ENCODE measurements at places on chromosomes 2 and 18.

GRCh38 chr2:144675731-144676130 lies 155.8 kb upstream of the ZEB2 start:
- DNase-seq: no peak

DNA sequence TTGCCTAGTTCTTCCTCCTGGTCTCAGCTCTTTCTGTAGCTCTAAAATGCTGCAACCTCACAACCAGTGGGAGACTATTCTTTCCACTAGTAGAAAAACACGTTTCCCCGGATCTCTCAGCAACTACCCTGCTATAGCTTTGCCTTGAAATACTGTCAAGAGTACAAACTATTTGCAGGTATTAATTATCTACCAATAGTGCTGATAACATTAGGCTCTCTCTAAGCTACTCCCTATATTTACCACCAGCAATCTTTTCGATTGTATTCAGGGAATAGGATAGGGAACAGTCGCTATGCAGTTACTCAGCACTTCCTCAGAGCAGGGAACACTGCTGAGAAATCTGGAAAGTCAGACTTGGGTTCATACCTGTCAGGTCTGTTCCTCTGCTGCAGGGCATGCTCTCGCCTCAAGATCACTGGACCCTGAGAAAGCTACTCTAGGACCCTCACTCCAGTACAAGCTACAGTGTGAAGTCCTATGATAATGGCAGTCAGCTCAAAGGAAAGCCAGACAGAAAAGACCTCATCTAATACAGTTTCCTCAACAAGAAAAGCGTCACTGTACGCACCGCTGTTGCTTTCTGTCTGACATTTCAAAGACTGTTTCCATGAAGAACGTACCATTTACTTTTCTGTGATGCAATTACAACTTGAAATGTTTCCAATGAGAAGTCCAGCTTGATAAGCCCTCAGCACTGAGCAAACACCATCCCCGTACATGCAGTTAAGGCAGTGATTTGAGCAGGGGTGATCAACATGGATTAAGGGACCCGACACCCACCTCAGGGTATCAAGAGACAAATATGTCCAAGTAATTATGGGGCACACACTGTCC lies 22.7 kb downstream of the GDF7 start:
- DNase-seq: no peak

DNA sequence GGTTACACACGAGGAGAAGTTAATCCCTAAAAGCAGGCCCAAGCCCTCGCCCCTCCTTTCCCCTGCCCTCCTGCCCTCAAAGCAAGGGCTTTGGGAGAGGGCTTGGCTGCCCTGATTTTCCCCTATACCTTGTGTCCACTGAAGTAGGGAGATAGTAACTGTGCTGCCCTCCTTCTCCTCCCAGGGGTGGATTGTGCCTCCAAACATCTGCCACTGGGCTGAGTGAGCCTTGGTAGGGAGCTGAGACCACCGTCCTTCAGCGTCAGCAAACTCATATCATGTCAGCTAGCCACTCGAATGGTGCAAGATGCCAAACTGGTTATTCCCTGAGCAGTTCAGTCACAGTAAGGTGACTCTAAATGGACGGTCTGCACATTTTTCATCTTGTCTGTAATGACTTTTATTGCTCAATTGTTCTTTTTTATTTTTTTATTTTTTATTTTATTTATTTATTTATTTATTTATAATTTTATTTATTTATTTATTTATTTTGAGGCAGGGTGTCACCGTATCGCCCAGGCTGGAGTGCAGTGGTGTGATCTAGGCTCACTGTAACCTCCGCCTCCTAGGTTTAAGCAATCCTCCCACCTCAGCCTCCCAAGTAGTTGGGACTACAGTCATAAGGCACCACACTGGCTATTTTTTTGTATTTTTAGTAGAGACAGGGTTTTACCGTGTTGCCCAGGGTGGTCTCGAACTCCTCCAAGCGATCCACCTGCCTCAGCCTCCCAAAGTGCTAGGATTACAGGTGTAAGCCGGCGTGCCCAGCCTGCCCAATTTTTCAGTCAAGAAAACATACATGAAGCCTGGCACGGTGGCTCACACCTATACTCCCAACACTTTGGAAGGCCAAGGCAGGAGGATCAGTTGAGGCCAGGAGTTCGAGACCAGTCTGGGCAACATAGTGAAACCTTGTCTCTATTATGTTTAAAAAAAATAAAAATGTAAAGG lies 8.7 kb downstream of the PCBP1 start:
- no peak for DNase-seq

- DNase-seq: no peak
Observed at GRCh38 chr2:170362871-170363631, 185.1 kb downstream of the MYO3B start.

DNA sequence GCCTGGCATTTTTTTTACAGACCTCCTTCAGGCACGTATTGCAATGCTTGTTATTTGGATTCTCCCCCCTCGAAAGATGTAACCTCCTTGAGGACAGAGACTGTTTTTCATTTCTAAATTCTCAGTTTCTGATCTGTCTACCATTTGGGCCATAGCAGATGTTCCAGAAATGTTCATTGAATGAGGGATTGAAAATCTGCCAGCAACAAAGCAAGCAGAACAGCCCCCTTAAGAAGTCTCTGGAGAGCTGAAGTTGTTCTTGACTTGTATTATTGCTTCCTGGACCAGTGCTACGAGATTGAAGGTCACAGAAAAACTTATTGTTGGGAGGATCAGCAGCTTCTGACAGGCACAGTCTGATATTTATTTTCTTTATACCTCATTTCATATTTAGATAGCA lies 355.5 kb downstream of the EPHA4 start:
- no peak for DNase-seq

- no peak for DNase-seq
Observed at GRCh38 chr2:195038153-195038552, 618.9 kb upstream of the SLC39A10 start.

GRCh38 chr18:79608069-79608468 lies 71.5 kb upstream of the CTDP1 start:
- DNase-seq: no peak

DNA sequence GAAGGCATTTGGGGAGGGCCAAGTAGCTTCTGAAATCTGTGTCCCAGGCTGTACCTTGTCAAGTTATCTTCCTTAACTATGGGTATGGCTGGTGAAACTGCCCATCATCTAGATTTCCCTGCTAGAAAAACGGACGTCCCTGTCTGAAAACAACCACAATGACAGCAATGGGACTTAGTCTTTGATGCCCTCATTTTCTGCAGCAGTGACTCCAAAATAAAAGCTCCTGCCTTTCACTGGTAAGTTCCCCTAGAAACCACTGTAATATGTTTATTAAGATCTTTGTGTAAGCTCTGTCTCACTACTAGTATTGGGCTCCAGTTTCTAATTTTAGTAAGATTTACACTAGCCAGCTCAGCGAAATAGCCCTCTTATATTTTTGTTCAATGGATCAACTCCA lies 47.2 kb upstream of the GORASP2 start:
- DNase-seq: no peak

GRCh38 chr2:58644451-58644850 lies 403.3 kb upstream of the FANCL start:
- DNase-seq: no peak

- DNase-seq: no peak
Observed at GRCh38 chr2:169237939-169238338, 124.4 kb downstream of the LRP2 start.

DNA sequence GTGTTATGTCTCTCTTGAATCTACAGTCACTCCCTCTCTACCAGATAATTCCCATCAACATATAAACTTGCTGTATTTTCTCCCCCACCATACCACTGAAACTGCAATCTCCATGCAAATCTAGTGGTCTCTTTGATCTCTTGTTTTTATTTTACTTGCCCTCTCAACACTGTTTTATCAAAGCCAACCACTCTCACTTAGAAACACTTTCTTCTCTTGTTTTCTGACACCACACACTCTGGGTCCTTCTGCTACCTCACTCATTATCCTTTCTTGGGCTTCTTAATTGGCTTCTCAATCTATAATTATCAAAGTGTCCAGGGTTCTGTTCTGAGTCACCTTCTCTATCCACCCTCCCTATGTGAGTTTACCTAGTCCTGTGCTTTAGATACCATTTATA lies 2.0 kb upstream of the MCFD2 start:
- no peak for DNase-seq

DNA sequence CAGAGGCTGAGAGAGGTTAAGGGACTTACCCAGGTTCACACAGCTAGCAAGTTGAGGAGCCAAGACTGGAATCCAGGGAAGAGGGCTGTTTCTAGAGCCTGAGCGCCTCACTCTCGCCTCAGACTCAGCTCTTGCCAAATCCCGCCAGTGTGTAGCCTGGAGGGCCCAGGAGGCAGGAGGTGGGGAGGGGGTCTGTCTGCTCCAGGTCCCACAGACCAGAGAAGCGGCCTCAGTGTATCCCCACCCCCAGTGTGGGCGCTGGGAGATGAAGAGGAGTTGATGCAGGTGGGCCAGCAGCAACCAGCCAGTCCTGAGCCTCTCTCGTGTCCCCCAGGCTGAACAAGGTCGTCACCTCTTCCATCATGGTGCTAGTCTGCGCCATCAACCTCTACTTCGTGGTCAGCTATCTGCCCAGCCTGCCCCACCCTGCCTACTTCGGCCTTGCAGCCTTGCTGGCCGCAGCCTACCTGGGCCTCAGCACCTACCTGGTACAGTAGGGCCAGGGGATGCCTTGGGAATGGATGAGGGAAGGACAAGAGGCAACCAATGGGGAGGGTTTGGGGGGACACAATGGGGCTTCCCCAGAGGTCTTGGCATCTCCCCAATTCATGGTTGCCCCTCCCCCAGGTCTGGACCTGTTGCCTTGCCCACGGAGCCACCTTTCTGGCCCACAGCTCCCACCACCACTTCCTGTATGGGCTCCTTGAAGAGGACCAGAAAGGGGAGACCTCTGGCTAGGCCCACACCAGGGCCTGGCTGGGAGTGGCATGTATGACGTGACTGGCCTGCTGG lies 5.2 kb upstream of the CTDSP1 start:
- DNase-seq: no peak

DNA sequence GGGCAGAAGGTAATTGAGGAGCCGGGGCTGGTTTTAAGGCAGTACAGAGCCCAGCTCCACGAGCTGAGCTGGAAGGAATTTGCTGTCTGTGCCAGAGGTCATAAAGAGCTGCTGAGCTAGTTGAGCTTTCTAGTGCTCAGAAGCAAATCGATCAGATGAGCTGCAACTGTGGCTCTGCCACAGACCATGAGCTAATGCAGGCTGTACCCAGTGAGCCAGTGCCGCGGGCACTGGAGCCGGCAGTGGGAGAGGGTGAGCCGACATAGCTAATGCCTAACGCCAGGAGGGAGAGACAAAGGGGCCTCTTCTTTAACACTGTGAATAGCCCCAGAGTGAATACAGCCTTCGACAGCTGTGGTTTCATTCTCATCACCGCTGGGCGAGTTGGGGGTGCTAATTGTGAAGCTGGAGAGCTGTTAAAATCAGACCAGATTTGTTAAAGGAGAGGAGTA lies 410.1 kb upstream of the TCF4 start:
- no peak for DNase-seq

DNA sequence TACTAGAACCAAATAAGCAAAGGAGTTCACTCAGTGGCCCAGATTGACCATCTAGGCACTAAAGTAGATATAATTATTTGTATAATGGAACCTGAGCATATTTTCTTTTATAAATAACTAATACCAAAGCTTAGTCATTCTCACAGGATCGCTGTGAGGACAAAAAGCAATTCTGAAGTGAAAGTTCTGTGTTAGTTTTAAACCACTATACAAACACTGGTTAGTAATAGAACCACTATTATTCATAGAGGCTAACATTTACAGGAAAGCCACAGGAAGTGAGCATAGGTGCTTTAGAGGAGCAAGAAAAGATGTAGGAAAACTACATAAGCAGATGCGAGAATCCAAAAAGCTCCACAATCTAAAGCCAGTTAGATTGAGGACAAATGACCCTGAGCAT lies 364.7 kb downstream of the XIRP2 start:
- no peak for DNase-seq

GRCh38 chr18:41967680-41968079 lies 12.6 kb downstream of the PIK3C3 start:
- no peak for DNase-seq

- no peak for DNase-seq
Observed at GRCh38 chr2:146363731-146364130, 1481.1 kb upstream of the ACVR2A start.

GRCh38 chr2:74696829-74697228 lies 42.8 kb downstream of the SEMA4F start:
- DNase-seq: no peak

DNA sequence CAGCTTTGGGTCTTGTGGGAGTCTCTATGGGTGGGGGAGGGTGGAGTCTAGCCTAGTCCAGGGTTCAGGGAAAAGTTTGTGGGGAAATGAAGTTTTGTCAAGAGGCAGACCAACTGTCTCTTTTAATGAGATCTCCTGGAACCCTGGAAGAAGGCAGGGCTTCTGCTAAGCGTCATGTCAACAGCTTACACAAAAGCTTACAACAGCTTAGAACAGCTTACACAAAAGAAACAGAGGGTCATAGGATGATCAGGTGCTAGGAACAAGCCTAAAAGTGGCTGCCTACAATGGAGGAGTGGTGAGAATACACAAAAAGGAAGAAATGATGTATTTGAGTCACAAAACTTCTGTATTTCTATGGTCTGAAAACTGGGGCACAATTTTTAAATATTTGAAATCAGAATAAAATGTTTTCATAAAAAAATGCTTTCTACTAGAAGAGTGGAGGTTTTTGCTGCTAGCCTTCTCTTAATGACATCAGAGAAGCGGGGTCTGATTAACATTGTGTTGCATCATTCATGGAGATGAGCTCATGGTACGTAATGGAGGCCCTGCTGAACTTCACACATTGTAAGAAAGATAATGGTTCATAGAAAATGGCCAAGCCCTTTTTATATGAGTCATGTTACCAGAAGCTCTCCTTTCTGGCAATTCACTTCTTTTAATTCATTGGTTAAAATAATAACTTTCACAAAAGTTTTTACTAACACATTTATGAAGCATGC lies 351.0 kb downstream of the PIK3C3 start:
- DNase-seq: no peak

DNA sequence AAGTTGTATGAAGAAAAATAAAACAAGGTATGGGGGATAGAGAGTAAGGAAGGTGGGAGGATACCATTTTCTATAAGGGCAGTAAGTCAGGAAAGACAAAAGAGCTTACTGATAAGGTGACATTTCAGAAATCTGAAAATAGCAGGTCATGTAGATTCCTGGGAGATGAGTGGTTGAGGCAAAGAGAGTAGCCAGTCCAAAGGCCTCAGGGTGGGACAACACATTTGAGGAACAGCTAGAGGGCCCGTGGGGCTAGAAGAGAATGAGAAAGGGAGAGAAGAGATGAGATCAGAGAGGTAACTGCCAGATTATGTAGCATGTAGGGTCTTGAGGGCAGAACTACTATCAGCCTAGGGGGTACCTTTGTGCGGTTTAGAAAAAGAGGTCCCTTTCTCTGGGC lies 2.9 kb downstream of the CLHC1 start:
- no peak for DNase-seq

GRCh38 chr2:33272001-33272400 lies 204.4 kb upstream of the RASGRP3 start:
- no peak for DNase-seq
